ENCODE measurements at places on chromosomes 1 and 21.

DNA sequence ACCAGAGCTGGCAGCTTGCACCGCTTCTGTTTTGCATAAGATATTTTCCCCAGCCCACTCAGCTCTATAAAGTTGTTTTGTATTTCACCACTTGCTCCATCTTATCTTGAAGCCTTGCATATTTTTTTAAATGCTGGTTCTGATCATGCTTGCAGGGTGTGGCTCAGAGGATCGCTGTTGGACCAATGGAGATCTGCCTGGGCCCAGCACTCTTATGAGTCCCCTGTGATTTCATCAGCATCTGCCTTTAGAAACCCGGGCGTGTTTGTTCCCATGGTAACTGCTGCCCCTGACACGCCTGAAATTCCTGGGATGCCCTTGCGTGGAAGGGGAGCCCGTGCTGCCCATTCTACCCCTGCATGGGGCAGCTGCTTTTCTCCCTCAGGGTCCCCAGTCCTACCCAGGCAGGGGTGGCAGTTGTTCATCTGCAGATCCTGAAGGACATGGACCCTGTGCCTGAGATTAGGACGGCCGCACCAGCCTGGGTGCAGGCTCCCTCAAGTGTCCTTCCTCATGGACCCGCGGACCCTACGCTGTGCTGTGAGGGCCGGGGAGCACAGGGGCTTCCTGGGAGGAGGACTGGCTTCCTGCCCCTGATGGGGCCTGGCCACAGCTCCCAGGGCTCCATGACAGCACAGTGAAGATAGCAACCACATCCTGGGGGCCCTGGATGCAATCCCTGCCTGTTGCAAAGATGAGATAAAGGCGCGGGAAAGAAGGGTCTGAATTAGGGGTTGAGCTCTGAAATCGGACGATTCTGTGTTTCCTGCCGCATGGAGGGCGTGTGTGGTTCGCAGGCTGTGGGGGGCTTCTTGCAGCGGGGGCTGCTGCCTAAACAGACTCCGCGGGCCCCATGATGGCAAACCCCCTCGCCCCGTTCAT lies 226.5 kb downstream of the SDCCAG8 start:
- DNase-seq, result no peak

DNA sequence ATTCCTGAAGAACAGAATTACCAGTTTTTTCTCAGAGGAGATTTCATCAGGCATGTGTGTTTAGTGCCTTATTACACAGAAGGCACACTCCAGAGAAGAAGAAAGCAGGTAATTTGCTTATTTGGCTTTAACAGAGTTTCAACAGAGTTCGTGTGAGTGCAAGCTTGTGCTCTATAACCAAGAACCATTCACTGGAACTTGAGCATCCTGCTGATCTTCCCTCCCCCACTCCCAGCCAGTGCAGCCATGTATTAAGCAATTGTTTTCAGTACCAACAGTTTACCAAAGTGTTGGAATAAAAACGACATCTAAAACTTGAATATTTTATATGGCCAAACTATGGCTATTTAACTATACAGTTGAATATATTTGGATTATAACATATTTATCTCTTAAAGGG lies 4.3 kb downstream of the MGST3 start:
- DNase-seq, result no peak

GRCh38 chr21:35144978-35145377 lies 95.9 kb upstream of the RUNX1 start:
- no peak for DNase-seq

DNA sequence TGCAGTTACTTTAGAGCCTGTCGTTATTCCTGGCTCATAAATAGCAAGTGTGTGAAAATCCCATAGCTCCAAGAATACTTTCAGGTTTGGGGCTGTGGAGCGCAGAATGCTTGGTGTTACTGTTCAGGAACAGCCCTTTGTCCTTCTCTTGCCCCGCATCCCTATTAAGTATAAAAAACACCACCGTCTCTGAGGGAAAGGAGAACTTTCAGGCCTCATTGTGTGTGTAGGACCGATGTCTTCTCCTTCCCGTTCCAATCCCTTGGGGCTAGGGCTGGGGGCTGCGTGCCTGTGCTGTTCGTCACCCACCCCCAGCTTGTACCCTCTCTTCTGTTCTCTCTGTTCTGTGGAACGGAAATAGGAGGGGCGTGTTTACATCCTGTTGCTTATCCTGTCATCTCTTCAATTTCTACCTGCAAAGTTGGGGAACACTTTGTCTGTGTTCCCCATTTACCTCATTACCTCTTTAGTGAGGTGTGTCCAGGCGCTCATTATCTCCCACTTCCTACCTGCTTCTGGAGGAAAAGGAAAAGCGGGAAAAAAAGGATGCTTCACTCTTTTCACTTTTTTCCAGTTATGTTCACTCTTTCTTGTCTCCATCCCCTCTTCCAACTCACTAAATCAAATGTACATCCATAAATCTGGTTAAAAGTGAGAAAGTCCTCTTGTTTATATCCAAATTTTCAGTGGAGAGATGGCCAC lies 788 bp upstream of the TXNIP start:
- DNase-seq, result no peak

DNA sequence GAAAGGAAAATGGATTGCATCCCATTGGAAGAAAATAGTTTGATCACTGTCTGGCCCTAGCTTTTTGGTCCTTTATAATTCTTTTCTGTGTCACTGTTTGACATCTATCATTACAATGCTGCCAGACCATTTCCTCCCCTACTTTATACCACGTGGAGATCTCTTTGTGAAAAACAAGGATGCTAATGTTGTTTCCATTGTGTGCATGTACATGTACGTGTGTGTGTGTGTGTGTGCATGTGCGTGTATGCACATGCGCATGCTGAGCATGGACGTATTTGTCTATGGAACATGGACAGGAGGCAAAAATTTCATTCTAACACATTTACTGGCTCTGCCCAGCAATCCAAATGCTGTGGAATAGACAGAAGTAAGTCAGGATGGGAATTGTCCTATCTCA lies 153.1 kb upstream of the PLXNA2 start:
- DNase-seq, result no peak

- no peak for DNase-seq
Observed at GRCh38 chr1:226529891-226530290, 18.7 kb upstream of the STUM start.

DNA sequence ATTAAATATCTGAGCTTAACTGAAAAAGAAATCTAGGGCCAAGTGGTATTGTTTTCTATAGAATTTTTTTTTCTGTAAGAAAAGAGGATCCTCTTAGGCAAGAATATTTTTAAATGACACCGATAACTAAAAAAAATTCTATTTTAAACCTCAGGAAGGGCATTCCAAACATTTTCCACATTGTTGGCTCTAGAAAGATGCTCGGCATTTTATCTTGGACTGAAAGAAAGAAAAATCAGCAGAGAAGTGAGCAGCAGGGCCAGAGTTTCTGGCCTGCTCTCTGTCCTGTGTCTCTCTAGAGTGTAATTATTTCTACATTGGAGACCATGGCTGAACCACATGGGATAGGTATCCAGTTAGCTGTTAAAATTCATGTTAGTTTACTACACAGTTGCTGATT lies 192.5 kb upstream of the GREM2 start:
- no peak for DNase-seq

DNA sequence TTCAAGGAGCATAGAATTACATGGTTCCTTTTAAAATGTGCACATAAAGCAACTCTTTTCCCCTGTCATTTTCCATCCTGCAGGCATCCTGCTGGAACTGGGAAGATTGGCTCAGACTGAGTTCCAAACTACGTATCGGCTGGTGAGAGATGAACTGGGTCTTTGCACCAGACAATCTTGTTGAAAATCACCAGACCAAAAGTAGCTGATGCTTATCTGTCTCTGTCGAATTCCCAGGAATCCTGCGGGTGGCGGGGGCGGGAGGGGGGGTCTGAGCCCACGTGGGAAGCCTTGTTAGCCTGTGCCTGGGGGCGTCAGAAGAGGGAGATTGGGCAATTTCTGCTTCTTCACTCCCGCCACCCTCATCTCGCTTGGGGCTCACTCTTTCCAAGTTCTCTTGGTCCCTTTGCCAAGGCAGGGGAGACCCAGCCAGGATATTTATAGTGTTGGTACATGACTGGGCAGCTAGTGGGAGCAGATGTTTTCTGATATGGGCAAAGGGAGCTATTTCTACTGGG lies 90.1 kb upstream of the SLC25A33 start:
- DNase-seq, result no peak

GRCh38 chr1:5907386-5907785 lies 84.8 kb downstream of the NPHP4 start:
- no peak for DNase-seq

Measured in HCT116 (cell line).